ENCODE measurements at places on chromosomes 4 and X. TPM values are rescaled to one million over a fixed set of nuclear protein-coding genes. Genes with fewer than 3 reads are reported as not detected.

TCEAL9 gene
- 15.1 TPM for polyA plus RNA-seq

DNA sequence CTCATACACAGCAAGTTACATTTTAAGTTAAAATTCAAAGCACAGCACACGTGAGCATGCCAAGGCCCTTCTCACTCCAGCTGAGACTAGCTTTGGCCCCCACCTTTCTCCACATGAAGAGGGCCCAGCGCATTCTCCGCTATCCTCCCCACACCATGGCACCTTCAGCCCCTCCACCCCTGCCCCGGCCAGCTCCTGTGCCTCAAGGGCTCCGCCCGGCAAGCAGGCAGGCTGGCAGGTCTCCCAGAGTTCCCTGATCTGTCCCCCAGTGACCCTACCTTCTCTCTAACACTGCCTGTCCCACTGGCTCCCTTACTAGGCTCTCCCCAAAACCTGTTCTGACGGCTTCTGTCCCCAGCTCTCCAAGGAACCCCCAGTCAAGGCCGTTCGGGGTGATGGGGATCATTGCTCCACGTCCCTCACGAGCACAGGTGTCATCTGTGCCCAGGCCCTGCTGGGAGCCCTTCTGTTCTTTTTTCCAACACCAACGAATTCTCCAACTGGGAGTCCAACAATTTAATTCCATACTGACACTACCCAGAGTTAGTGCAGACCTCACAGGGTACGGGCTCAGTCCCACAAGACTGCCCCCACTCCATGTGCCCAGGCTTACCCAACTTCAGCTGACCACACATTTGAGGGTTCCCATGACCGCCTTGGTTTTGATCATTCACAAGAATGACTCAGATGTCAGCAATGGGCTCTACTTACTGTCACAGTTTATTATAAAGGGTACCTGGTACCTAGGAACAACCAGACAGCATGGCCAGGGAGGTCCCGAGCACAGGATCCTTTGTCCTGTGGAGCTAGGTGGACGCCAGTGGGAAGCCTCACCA, 4.2 kb downstream of the LETM1 start:
- DNase-seq: no peak
- H3K4me1 ChIP-seq: peaks cover 34% of the 10 kb centered on the region
- no peaks in the 10 kb centered on the region for H3K36me3 ChIP-seq

ACE2 gene
- 0.42 TPM for polyA plus RNA-seq

DNA sequence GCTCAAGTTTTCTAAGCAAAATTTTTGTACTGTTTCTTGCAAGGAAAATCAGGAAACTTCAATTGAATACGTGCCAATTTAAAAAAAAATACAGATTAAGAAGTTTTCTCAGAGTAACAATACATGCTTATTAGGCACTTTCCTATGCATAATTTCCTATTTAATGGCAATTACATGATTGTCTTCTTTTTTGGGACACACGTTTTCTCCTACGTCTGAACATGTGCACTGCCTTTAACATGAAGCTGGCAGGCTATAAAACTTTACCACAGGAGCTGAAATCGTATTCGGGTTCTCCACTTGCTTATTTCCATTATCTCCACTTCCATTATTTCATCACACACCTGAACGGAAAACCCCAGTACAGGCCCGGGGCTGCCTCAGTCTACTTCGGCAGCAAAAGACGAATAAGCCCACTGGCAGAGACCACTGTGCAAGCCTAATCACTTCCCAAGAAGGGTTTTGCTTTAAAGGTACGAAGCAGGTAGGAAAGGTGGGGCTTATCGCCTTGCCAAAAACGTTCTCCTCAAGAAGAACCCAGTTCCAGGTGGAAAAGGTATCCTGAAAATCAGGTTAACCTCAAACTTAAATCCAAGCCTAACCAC, 575 bp downstream of the RCHY1 start:
- DNase-seq: no peak
- peak overlapping the region; percentile 94 for H3K27ac ChIP-seq
- peaks cover 32% of the 10 kb centered on the region for H3K4me1 ChIP-seq
- no peaks in the 10 kb centered on the region for H3K36me3 ChIP-seq

Measured in psoas muscle (tissue), 8 donors.